ENCODE measurements at places on chromosomes 11 and 22.

- DNase-seq = no peak
Measured at GRCh38 chr22:38569181-38569971, 607 bp downstream of the DMC1 start.

DNA sequence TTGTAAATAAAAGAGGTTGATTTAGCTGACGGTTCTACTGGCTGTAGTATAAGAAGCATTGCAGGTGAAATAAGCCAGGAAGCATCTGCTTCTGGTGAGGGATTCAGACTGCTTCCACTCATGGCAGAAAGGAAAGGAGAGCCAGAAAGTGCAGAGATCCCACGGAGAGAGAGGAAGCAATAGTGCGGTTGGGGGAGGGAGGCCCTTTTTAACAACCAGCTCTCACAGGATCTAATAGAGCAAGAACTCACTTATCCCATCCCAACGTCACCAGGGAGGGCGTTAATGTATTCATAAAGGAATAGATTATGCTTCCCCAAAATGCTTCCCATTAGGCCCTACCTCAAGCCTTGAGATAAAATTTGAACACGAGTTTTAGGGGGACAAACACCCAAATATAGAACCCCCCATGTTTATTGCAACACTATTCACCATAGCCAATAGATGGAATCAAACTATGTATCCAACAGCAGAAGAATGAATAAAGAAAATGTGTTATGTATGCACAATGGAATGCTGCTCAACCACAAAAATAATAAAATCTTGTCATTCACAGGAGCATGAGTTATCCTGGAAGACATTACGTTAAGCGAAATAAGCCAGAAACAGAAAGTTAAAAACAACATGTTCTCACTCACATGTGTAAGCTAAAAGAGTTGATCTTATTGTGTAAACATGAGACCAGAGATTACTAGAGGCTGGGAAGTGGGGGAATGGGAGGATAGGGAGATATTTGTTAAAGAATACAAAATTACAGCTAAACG, 908.3 kb upstream of the ANO3 start:
- no peak for DNase-seq

- DNase-seq = no peak
Measured at GRCh38 chr11:58712531-58712930, 19.2 kb downstream of the GLYAT start.

DNA sequence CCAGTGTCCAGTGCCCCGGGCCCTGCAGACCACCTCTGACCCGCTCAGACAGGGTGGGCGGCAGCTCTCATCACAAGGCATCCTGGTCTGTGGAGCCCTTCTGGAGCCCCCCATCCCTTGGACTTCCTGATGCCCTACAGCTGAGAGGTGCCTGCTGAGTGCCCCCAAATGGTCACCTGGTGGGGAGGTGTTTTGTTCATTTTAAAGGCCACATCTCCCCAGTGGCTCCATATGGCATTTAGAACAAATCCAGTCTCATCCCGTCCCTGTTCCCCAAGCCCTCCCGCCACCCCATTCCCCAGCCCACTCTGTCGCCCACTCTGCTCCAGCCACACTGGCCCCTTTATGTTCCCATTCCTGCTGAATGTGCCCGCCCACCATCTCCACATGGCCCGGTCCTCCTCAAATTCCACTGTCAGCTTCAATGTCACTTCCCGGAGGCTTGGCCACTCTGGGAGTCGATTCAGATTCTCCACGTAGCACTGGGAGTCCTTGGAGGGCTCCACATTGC, 32.8 kb downstream of the OSBPL5 start:
- DNase-seq = no peak

DNA sequence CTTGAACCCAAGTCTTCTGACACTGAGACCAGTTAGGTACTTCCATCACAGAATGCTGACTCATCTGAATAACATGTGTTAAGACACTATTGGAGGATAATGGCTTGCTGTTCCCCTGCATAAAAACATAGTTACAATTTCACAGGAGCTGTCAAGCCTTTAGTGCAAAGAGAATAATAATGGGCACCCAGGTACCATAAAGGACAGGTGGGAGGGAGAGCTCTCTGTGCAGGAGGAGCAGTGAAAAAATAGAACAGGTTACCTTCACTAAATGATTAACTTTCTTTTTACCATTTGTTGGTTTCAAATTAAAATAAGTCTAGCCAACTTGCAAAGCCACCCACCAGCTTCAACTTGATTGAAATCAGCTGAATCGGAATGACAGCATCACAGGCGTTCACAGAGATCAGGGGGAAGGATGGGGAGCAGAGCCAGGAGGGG, 173.2 kb downstream of the DSCAML1 start:
- DNase-seq = no peak

DNA sequence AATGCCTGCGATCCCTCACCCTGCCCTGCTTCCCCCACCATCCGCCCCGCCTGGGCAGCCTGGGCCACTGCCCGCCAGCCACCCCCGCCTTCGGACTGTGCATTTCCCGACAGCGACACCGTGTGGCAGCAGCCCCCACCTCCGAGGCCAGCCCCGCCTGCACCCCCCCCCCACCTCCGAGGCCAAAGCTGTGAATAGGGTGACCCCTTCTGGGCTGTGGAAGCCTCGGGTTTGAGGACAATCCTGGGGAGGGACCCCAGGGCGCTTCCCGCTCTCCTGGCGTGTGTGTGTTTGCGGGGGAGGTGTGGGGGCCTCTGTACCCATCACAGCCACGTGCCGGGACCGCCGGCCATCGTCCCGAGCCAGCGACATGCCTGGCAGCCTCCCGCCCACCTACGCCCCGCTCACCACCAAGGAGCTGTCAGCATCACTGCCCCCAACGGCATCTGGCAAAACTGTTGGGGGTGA, 33.8 kb upstream of the PPARA start:
- DNase-seq = no peak

GRCh38 chr11:120216426-120217102, 5.7 kb downstream of the OAF start:
- DNase-seq = no peak

GRCh38 chr11:104001561-104002056, 34.8 kb upstream of the DDI1 start:
- no peak for DNase-seq

DNA sequence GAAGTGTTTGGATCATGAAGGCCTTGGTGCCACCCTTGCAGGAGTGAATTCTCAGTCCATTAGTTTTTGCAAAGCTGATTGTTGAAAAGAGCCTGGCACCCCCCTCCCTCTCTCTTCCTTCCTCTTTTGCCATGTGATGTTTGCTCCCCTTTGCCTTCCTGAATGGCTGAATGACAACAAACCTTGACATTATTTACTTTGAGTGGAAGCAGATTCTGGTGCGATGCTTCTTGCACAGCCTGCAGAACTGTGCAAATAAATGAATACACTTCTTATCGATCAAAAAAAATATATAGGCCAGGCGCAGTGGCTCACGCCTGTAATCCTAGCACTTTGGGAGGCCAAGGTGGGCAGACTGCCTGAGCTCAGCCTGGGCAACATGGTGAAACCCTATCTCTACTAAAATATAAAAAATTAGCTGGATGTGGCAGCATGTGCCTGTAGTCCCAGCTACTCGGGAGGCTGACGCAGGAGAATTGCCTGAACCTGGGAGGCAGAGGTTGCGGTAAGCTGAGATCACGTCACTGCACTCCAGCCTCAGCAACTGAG, 2.0 kb upstream of the NARS2 start:
- DNase-seq = no peak

DNA sequence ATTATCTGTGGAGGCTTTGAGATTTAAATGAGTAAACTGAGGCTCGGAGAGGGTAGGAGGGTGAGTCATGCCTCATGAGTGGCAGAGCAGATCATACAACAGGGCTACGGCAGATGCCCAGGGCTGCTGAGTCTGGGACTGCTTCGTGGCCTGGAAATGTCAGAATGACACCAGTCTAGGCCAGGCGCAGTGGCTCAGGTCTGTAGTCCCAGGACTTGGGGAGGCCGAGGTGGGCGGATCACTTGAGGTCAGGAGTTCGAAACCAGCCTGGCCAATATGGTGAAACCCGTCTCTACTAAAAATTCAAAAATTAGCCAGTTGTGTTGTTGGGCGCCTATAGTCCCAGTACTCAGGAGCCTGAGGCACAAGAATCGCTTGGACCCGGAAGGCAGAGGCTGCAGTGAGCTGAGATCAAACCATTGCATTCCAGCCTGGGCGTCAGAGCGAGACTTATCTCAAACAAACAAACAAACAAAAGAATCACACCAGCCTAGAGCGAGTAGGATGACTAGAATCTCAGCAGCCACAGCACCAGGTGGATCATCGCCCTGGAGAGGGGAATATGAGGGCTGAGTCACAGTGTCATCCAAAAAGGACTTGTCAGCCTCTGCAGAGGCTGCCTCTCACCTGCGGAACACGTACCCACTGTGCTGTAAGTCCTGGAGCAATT, 48.6 kb upstream of the ADA2 start:
- no peak for DNase-seq

DNA sequence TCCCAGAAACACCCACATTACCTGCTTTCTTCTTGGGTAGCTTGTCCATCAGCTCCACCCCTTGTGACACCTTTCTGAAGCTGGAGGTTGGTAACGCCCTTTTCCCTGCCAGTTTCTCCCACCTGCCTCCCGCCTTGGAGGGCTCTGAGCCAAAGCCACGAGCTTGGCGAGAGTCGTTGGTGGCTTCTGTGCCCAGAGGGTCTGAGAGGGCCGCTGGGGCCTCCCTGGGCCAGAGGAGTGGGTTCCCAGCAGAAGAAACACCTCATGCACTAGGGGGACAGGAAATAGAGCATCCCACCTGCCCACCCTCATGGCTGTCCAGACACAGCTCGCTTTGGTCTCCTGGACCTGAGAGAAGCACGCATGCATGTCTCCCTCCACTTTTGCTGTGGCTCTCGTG, 37.9 kb downstream of the B3GAT1 start:
- no peak for DNase-seq

DNA sequence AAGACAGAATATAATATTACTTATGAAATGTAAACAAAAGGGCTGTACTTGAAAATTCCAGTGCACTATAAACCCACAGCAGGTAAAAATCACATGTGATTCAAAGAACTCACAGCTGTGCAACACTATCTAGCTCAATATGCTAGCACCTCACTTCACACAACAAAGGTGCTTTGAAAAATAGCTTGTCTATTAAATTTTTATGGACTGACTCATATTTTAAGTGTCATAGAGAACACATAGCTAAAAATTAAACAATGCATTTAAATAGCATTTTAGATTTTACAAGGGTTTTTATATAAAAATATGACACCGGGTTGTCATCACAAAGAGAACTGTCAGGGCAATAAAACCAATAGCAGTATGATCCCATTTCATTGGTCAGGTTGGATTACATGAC, 1390.5 kb upstream of the TENM4 start:
- no peak for DNase-seq

DNA sequence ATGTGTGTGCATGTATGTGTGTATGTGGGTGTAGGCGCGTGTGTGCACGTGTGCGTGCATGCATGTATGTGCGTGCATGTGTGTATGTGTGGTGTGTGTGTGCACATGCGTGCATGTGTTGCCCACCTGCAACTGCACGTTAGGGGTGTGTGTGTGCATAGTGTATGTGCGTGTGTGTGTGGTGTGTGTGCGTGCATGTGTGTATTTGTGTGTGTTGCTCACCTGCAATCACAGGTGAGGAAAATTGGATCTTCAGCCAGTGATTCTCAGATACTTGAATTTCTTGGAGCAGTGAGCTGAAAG, 54.3 kb downstream of the ST14 start:
- no peak for DNase-seq

DNA sequence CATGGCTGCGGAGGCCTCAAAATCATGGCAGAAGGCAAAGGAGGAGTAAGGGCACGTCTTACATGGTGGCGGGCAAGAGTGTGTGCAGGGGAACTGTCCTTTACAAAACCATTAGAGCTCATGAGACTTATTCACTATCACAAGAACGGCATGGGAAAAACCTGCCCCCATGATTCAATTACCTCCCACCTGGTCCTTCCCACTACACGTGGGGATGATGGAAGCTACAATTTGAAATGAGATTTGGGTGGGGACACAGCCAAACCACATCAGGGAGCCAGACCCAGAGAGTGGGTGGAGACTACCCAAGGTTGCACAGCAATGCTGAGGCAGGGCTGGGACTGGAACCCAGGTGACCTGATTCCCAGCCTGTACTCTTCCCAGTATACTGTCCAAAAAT, 8.6 kb upstream of the TMPRSS6 start:
- no peak for DNase-seq

GRCh38 chr11:43830928-43831440, 49.6 kb upstream of the ALKBH3 start:
- no peak for DNase-seq

DNA sequence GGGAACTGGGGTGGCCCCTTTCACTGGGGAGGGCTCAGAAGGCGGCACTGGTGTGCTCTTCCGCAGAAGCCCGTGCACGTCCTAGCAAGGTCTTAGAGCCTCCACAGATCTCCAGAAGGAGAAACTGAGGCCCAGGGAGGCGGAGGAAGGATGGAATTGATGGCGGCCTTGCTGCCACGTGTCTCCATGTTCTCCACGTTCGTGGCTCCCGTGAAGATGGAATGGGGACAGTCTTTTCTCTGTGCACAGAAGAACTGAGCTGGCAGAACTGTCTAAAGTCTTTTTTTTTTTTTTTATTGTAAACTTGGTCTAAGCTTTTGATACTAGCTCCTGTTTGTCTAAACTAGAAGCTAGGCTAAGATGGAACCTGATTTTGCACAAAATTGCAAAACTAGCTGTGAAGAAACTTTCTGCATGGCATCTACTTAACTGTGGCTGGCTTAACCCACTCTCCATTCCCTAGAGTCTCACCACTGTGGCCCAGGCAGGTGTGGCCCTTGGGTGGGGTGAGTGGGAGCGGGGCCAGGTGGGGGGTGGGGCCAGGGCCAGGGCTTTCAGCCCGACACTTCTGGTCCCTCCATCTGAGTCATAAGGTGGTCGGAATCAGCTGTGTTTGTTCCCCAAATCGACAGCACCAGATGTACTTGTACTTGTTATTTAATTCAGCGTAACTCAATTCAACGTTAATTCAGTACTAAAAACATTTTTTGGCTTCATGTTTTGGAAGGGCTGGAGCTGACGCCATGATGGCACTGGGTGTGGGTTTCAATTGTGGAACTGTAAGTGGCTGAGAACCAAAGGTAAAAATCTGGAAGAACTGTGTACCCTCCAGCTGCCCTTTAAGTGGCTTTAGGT, 120.7 kb downstream of the MPPED1 start:
- no peak for DNase-seq

GRCh38 chr11:128153697-128154048, 433.7 kb downstream of the ETS1 start:
- DNase-seq = no peak

DNA sequence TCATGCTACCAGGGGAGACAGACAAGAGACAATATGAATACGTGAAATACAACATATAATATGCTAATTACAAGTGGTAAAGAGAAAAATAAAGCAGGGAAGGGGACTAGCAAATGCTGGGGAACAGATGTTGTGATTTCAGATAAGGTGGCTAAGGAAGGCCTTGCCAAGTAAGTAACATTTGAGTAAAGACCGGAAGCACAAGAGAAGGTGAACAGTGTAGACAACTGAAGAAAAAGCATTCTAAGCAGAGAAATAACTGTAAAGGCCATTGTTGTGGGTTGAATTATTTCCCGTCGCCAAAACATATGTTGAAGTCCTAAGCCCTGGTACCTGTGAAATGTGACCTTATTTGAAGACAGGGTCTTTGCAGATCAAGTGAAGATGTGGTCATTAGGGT, 63.7 kb upstream of the EED start:
- DNase-seq = no peak
